ENCODE measurements at places on chromosomes 2 and 18.

DNA sequence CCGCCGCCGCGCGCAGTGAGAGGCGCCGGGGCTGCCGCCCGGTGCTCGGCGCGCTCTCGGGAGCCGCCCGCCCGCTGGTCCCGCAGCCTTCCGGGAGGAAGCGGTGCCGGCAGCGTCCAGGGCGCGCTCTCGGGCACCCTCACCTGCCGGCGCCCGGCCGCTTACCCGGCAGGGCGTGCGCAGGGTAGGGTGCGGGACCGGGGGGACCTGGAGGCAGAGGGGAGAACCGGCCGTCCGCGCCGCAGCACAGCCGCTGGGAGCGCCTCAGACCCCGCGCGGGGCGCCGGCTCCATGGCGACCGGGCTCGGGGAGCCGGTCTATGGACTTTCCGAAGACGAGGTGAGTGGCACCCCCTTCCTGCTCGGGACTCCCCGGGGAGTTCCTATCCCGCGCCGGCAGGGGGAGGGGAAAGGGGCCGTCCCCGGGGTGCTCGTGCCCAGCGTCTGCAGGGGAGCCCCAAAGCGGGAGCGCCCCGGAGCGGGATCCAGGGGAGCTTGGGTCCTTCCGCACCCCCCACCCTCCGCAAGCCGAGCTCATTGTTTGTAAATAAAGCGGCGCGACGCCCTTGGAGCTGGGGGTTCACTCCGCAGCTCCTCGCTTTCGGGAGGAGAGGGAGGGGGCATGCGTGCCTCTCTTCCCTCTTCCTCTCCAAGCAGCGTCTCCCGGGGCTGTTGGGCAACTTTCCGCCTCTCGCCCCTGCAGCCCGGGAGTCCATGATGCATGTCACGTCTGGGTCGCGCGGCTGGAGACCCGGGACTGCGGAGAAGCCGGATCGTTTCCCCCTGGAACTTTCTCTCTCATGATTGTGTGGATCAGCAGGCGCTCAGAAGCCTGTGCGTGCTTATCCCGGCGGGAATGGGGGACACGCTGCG lies 580 bp downstream of the NEDD4L start:
- DNase-seq = peak; percentile 25

- DNase-seq = no peak
Observed at GRCh38 chr2:219661955-219662395, 34.5 kb downstream of the SLC4A3 start.

- peak; percentile 86 for DNase-seq
Observed at GRCh38 chr2:26355038-26355995, 8.7 kb upstream of the ADGRF3 start.

- DNase-seq = peak; percentile 71
Observed at GRCh38 chr2:86274265-86274917, 63.0 kb downstream of the REEP1 start.

- DNase-seq = no peak
Observed at GRCh38 chr18:75638776-75639471, 211.4 kb upstream of the SMIM21 start.

DNA sequence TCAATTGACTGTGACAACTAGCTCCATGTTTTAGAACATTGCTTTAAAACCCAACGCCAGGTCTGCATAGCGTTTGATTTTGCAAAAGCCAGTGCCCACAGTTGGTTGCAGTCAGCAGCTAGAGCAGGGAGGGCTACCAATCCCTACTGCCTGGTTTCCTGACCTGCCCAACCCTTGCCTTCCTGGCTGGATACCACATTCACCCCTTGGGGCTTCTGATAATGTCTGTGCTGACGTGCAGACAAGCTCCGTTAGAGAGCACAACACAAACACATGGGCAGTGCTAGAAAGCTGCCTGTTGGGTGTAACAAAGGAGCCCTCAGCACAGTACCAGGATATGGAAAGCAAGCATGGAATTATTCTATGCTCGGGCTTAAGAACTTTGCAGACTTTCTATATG lies 71.4 kb upstream of the THSD7B start:
- DNase-seq = no peak

- no peak for DNase-seq
Observed at GRCh38 chr18:26550998-26551694, 2.8 kb upstream of the KCTD1 start.

GRCh38 chr2:143936538-143936847 lies 583.4 kb downstream of the ZEB2 start:
- no peak for DNase-seq

- DNase-seq = no peak
Observed at GRCh38 chr2:136990316-136990715, 225.0 kb downstream of the THSD7B start.

- no peak for DNase-seq
Observed at GRCh38 chr18:68764016-68764415, 33.9 kb upstream of the CCDC102B start.
